ENCODE measurements at places on chromosomes 7 and 10. TPM values are rescaled to one million over a fixed set of nuclear protein-coding genes. Genes with fewer than 3 reads are reported as not detected.

The GNAT3 gene
- not detected for total RNA-seq

The GPR22 gene
- not detected for total RNA-seq

The MORN4 gene
- 3.7 TPM for total RNA-seq

The SFTPA2 gene
- not detected for total RNA-seq

The ARPC1B gene
- total RNA-seq = 337 TPM

The H2BK1 gene
- total RNA-seq = not detected

The CHAT gene
- not detected for total RNA-seq

The TACR2 gene
- 1.5 TPM for total RNA-seq

The MYOF gene
- total RNA-seq = 56.6 TPM

The ADRB1 gene
- 1.3 TPM for total RNA-seq

The BAZ1B gene
- 70.1 TPM for total RNA-seq

The ABI1 gene
- total RNA-seq = 28.7 TPM

The PNLIP gene
- 11.4 TPM for total RNA-seq

The ASL gene
- total RNA-seq = 50.9 TPM

The TOMM7 gene
- 133 TPM for total RNA-seq

The DYDC2 gene
- not detected for total RNA-seq

The OR6B1 gene
- total RNA-seq = not detected

The ADIRF gene
- total RNA-seq = 1,895 TPM

The IRF5 gene
- 16.2 TPM for total RNA-seq

The GPNMB gene
- 47.4 TPM for total RNA-seq

The SPACDR gene
- total RNA-seq = 2.1 TPM

The PPP1R3C gene
- total RNA-seq = 8.7 TPM

The TMEM213 gene
- not detected for total RNA-seq

The KMT2C gene
- 86.1 TPM for total RNA-seq

The FAM20C gene
- total RNA-seq = 44.2 TPM

The CPN1 gene
- total RNA-seq = not detected

The ASIC3 gene
- 6.0 TPM for total RNA-seq

The NKX1-2 gene
- total RNA-seq = not detected

The FAM237B gene
- not detected for total RNA-seq

The GPER1 gene
- 6.1 TPM for total RNA-seq

The BTBD16 gene
- total RNA-seq = not detected

The NEUROD6 gene
- total RNA-seq = not detected

The IFIT2 gene
- 11.4 TPM for total RNA-seq

The AQP1 gene
- total RNA-seq = 352 TPM

The AKR1C4 gene
- total RNA-seq = not detected

The OPN1SW gene
- not detected for total RNA-seq

The COL26A1 gene
- 0.20 TPM for total RNA-seq

The IDI2 gene
- total RNA-seq = not detected

The BBS9 gene
- total RNA-seq = 22.0 TPM

The COBL gene
- 18.1 TPM for total RNA-seq

The CACNB2 gene
- total RNA-seq = 3.3 TPM

The ATG9B gene
- total RNA-seq = not detected

The TAS2R4 gene
- 3.6 TPM for total RNA-seq

The MRPL43 gene
- total RNA-seq = 114 TPM

The MYOZ1 gene
- total RNA-seq = 0.60 TPM

The C10orf62 gene
- total RNA-seq = 1.7 TPM

The ADCYAP1R1 gene
- 2.7 TPM for total RNA-seq

The CALHM1 gene
- total RNA-seq = not detected

The HOXA9 gene
- 12.4 TPM for total RNA-seq

The CPA1 gene
- total RNA-seq = 7.1 TPM

The FAM25A gene
- not detected for total RNA-seq

The OR2A12 gene
- not detected for total RNA-seq

The CRHR2 gene
- 0.21 TPM for total RNA-seq

The MRPS16 gene
- total RNA-seq = 34.5 TPM

Data from tibial nerve (tissue), 4 donors.